ENCODE measurements at places on chromosomes 2 and 18. TPM values are rescaled to one million over a fixed set of nuclear protein-coding genes. Genes with fewer than 3 reads are reported as not detected.

- peak; percentile 66 for DNase-seq
These were observed 3.1 kb upstream of the GMPPA start for GRCh38 chr2:219495531-219496122.

DNA sequence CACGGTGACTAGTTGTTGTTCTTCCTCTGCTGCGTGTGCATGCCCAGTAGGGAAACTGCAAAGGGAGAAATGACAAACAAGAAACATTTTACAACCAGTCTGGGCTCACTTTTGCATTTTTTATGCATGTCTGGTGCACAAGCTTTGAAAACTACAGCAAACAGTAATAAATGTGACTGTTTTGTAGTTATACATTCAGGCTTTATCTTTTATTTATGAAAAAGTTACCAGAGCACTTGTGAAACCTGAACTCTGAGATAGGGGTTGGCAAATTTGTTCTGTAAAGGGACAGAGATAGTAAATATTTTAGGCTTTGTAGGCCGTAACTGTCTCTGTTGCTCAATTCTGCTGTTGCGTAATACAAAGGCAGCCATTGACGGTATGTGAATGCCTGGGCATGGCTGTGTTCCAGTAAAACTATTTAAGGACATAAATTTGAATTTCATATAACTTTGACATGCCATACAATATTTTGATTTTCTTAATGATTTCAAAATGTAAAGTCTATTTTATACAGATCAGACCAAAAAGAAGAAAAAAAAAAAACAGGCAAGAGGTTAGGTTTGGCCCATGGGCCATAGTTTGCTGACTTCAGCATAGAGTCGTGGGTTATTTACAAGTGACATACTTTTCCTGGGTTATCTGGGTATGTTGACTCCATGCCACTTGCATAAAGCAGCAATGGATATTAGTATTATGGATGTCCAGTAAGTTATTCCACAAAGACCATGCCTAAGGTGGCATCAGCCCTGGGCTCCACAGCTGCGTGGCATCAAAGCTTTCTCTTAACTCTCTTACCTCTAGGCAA, 53.6 kb upstream of the EML6 start:
- DNase-seq = no peak

Gene MALT1
- total RNA-seq = 95.6 TPM

DNA sequence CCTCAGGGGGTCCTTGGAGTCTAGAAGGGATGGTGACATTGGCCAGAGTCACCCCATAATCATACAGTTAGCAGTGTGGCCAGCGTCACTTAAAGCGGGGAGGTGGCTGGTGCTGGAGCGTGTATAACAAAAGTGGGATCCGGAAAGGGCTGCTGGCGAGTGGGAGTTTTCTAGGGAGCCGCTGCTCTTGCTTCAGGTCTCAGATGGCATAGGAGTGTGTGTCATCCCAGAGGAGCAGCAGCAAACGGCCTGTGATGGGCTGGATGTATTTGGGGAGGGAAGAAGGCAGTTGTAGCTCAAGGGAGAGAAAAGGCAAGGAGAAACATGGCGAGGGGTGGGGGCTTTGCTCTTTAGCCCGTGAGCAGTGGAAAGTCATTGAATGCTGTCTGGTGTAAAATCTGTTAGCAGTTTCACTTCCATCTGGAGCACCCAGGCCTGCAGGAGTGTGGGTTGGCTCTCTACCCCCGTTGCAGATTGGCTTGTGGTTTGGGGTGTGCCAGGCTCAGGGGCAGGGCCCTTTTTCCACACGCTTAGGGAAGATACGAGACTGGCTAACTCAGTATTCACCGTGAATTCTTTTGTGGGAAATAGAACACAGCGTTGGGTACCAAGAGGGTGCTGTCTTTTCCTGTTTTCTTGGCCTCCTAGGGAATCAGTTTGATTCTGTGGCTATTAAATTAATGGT, 120.5 kb downstream of the AGAP1 start:
- DNase-seq = no peak

DNA sequence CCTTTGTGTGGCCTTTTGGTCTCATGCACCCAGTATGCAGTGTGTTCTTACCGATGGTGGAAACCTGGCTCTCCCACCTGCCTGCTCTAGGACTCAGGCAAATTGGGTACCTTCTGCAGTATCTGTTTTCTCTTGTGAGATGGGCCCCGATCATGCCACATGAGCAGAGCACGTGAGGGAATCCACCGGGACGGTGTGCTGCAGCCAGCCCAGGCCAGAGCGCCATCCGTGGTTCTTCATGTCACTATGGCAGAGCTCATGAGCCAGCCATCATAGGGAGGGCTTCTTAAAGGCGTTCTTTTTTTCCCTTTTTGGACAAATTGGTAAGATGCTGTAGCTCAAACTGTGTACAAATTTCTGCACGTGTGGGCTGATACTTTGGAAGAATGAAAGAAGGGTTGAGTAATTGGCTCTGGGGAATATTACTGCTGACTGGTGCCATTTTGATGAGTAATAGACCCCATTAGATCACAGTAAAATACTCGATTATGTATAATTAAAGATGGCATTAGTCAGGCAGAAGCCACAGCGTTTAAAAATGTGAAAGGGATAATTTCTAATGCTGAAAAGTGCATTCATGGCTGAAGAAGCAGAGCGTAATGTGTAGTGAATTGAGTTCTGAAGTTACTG, 19.2 kb downstream of the SH3RF3 start:
- DNase-seq = no peak

- DNase-seq = no peak
These were observed 120.8 kb downstream of the FAM168B start for GRCh38 chr2:130972410-130972809.

Gene QPCT
- total RNA-seq = 2.1 TPM

DNA sequence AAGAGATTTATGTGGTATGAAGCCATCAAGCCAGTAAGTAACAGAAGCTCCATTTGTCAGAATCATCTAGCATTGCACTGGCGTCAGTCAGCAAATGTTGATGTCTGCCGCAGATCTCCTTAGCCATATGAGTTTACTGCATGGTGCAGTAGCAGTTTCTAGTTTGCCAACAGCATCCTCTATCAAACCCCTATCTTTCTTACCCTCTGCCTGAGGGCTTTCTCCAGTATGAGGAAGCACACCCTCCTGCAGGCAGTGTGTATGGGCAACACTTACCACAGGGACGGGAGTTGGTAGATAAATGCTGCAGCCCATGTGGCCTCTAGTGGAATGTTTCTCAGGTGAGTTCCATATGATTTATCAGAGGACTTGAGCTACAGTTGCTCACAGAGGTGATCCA, 63.7 kb downstream of the EFEMP1 start:
- DNase-seq = no peak

GRCh38 chr18:68919900-68920299, 122.0 kb downstream of the CCDC102B start:
- no peak for DNase-seq

GRCh38 chr2:173672573-173673340, 292.4 kb downstream of the SP3 start:
- no peak for DNase-seq

DNA sequence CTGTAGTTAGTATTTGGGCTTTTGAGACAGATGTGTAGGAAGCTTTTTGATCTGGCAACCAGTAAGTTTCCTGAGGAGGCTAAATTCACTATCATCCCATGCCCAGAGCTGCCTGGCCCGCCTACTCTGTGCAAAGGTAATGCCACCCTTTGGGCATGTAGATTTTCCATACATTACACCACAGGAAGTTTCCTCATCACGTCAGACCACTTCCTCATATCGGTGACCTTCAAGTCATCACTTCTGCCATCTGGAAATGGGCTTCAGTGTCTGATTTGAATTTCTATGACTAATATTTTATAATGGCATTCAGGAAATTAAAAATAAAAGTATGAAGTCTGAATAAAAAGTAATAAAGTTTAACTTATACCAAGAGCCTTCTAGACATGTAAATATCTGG, 825.4 kb downstream of the DCDC2C start:
- DNase-seq = no peak

Gene EIF2AK3
- total RNA-seq = 57.9 TPM

- DNase-seq = no peak
These were observed 406.2 kb downstream of the SUCLG1 start for GRCh38 chr2:84052913-84053312.
